ENCODE measurements at places on chromosomes 5 and 9.

DNA sequence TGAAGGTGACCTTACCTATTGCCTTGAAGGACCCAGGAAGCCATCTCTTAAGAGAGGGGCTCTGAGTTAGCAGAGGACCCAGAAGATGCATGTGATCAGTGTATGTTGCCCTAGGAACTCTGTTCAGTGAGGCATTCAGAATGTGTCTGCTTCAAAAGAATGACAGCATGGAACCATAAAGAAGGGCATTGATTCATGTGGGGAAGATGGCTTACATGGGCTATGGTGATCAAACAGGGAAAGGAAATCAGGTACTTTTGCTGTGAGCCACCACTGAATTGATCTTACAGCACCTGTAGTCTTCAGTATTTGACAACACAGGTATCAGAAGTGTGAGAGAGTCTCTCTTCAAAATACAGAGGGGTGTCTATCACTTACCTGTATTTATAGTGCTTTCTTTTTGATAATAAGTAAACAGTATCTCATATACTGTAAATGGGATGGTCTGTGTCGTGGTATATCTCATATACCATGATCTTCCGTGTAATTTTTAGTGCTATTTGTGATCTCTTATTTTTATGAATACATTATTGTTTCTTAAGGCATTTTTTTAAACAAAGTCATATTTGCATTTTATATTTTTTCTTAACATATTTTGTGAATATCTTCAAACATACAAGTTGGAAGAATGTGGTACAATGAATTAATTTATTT, 57.0 kb downstream of the FOCAD start:
- no peak for DNase-seq

GRCh38 chr5:38806775-38807258, 39.0 kb upstream of the OSMR start:
- no peak for DNase-seq

DNA sequence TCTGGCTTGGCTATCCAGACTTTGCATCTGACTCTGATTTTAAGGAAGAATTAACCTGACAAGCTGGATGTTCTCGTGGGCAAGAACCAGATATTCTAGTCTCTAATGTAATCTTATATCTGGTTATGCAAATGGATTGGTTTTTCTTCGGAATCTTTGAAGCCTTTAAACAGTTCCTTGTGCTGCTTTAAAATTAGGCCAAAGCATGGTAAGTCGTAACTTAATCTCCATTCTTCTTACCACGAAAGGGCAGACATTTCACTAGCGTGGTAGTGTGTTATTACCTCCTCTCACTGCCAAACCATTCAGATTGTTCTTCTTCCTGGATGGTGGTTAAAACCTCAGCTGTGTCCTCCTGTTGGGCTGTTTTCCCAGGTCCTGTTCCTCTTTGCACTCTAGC, 34.1 kb upstream of the TTC23L start:
- DNase-seq: no peak

GRCh38 chr5:154493274-154493673, 15.2 kb upstream of the HAND1 start:
- no peak for DNase-seq

DNA sequence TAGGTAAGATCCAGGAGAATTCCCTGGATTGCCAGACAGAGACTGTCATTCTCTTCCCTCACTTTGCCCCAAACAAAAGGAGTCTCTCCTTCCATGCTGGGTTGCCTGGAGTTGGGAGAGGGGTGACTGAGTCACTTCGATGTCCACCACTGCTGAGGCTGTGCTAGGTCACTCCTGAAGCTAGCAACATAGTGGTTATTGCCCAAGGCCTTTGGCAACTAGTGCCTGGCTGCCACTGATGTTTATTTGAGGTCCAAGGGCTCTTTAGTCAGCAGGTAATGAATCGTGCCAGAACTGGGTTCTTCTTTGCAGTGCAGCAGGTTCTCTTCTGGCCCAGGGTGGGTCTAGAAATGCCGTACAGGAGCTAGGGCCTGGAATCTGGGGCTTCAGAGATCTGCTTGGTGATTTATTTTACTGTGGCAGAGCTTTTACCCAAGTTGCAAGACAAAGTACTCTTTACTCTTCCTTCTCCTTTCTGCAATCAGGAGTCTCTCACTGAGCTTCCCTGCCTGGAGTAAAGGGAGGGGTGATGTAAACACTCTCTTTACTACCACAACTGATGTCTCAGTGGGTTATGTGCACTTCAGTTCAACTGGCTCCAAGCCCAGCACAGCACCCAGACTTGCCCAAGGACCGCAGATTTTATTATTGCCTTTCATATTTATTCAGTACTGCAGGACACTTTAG, 155.7 kb upstream of the SH3GL2 start:
- DNase-seq: no peak

DNA sequence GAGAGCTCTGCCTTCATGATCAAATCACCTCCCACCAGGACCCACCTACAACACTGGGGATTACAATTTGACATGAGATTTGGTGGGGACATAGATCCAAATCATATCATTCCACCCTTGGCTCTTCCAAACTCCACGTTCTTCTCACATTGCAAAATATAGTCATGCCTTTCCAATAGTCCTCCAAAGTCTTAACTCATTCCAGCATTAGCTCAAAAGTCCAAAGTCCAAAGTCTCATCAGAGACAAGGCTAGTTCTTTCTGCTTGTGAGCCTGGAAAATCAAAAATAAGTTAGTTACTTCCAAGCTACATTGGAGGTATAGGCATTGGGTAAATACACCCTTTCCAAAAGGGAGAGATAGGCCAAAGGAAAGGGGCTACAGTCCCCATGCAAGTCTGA, 186.9 kb upstream of the PAPPA start:
- DNase-seq: no peak

DNA sequence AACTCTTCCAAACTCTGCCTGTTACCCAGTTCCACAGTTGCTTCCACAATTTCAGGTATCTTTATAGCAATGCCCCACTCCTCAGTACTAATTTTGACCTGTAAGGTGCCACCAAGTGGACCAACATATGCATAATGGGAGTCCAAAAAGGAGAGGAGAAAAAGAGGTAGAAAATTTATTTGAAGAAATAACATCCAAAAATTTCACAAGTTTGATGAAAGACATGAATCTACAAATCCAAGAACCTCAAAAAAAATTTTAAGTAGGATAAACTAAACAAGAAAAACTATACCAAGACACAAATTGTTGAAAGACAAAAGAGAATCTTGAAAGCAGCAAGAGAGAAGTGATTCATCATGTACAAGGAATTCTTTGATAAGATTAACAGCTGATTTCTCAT, 79.8 kb downstream of the BARX1 start:
- DNase-seq: no peak

DNA sequence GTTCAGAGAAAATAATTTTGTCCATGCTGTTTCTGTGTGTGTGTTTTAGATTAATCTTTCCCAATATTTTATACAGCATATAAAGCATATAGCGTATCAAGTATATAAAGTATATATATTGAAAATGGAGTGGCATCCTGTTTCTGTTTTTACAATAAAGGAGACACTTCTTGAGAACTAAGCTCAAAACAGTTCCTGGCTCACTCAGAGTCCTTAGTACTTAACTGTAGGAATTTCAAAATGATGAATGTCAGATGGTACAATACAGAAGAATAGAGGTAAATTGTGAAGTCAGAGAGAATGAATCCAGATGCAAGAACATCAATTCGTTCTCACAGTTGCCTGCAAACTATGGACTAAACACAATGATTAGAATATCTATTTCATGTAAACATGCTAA, 68.7 kb upstream of the TAS2R1 start:
- DNase-seq: no peak

DNA sequence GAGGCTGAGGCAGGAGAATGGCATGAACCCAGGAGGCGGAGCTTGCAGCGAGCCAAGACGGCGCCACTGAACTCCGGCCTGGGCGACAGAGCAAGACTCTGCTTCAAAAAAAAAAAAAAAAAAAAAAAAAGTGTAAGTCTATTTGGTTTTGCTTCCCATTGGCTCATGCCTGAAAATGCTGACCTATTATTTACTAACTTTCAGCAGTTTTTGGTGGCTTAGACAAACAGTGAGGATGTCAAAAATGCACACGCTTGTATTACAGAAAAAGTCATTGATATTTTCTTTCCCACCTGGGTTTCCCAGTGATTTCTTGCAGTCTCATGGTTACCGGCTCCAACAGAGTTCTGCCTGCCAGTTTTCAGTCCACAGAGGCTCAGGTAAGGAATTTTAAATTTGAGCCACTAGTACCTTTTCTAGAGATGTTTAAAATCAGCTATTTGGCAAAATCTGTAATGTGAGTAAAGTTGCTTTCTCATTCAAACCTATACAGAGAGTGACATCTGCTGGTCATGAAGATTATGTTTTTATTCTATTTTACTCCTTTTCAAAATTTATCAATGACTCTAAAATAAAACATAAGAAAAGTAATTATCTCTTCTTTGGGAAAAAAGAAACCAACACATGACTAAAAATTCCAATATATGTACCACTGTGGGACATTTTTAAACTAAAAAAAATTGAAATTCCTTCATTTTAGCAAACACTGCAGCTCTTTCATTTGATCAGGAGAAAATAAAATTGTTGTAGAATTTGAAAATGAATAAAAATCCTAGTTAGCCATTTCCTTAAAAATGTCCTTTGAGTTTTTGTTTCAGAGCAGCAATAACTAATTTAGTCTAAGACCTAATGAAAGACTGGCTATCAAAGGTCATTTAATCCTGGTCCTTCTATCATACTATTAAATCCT, 8.8 kb downstream of the FAM200C start:
- DNase-seq: no peak

- no peak for DNase-seq
These were observed 64.9 kb upstream of the ELL2 start for GRCh38 chr5:96026406-96027041.

DNA sequence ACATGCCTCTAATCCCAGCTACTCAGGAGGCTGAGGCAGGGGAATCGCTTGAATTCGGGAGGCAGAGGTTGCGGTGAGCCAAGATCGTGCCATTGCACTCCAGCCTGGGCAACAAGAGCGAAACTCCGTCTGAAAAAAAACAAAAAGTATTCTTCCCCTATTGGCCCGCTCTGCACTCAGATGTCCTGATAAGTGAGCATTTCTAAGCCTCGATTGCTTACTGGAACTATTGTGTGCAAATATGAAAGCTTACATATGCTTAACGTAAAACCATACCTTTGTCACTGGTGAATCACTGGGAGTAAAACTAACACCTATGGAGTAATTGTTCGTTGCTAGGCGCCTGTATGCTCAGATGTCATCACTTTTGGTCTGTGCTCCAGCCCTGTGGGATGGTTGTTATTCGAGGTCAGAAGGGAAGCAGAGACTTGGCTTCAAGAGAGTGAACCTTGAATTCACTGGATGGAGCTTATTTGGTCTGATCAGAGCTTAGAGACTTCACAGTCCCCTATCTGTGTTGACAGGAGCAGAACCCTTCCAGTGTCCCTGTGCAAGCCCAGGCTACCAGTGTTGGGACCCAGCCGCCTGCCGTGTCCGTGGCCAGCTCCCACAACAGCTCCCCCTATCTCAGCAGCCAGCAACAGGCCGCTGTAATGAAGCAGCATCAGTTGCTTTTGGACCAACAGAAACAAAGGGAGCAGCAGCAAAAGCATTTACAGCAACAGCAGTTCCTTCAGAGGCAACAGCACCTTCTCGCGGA, 25.3 kb upstream of the LTC4S start:
- no peak for DNase-seq

- no peak for DNase-seq
These were observed 26.4 kb upstream of the TOMM5 start for GRCh38 chr9:37618817-37619216.

GRCh38 chr9:117825609-117826347, 121.6 kb downstream of the TLR4 start:
- no peak for DNase-seq

DNA sequence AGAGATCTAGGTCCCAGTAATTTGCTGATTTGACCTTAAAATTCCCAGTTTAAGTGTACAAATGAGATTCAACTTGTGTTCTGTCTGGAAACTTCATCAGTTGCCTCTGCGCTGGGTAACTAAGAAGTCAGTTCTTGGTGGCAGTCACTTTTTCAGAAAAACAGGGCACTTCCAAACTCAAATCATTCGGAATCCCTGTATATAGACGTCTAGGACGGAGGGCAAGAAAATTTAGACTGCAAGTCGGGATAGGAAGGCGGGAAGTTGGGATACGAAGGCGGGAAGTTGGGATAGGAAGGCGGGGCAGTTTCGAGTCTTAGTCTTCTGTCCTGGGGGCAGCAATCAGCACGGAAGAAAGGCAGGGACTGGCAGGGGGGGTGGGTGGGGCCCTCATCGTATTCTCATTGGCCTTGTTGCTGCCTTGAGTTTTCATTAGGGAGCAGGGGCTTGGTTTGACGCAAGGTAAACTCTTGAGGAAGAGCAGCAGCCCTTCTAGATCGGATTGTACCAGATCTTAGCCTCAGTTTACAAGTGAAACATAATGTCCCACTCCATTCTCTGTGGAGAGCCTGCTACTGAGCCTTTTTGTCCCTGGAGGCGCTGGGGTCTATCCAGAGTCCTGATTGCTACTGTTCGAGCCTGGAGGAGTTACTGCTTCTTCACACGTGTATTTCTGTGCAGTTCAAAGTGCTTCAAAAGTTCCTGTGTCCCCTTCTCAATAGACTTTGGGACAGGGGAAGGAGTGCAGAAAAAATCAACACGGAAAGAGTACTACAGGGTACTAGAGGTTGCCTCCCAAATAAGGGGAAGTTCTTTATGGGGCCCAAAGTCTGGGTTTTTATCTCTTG, 2.7 kb upstream of the PURA start:
- DNase-seq: peak; percentile 31

DNA sequence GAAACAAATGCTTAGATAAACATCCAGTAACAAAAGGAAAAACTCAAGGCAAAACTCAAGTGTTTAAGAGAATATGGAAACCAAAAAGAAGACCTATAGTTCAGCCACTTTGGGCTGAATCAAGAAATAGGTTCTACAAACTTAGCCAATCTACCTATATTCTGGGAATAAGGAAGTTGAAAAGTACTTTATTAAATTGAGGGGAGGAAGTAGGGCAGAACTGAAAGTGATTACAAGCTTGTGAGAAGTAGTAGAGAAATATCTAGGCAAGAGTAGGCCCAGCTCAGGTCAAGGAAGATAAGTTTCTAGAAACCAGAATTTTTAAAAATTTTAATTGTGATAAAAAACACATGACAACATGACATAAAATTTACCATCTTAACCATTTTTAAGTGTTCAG, 384.8 kb upstream of the PCSK5 start:
- DNase-seq: no peak

GRCh38 chr5:137751869-137752491, 2.2 kb downstream of the HNRNPA0 start:
- peak; percentile 24 for DNase-seq

DNA sequence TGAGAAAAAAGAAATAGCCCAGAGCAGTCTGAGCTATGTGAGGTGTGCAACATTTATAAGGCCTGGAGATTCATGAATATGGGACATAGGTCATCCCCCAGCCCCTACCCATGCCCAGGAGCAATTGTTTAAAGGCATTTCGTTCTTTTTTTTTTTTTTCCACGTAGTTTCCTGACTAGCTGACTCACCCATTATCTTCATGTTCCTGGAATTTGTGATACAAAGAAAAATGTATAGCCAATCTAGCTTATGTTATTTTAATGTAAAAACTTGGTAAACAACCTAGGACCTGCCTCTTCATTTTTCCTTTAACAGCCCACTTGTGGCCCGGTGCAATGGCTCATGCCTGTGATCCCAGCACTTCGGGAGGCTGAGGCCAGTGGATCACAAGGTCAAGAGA, 81.3 kb downstream of the OSTF1 start:
- DNase-seq: no peak

GRCh38 chr9:95815133-95815532, 60.4 kb upstream of the ERCC6L2 start:
- DNase-seq: no peak

GRCh38 chr9:89690334-89690912, 85.6 kb downstream of the GADD45G start:
- no peak for DNase-seq
